ENCODE measurements at places on chromosomes 6 and 20.

GRCh38 chr20:49668181-49668877, 45.3 kb downstream of the B4GALT5 start:
- no peak for DNase-seq

- DNase-seq, result no peak
Measured at GRCh38 chr6:138296786-138297185, 78.5 kb upstream of the PBOV1 start.

GRCh38 chr6:161111261-161111660, 119.7 kb downstream of the MAP3K4 start:
- no peak for DNase-seq

- DNase-seq, result no peak
Measured at GRCh38 chr6:14366872-14367271, 249.3 kb downstream of the CD83 start.

GRCh38 chr20:19256906-19257595, 44.6 kb downstream of the SLC24A3 start:
- no peak for DNase-seq

GRCh38 chr6:20686142-20686541, 151.9 kb downstream of the CDKAL1 start:
- peak; percentile 10 for DNase-seq

DNA sequence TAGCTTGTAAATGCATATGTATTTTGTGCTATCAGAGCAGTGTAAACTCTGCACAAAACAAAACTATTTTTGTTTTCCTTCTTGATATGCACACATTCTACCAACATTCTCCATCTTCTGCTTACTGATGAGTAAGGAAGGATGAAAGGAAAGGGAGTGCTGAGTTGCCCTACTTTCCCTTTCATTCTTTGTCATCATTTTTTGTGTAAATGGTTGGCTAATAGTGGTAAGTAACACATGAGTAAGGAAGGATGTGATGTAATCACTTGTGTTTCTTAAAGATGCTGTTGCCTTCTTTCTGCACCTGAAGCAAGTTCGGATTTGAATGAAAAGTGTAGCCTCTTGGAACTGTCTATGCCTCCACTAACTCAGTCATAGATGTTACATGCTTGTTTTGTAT, 4.6 kb upstream of the REV3L start:
- DNase-seq, result no peak

All from H1 (cell line).